NCI-H460 (cell line): ENCODE measurements at places on chromosomes 12 and 14. TPM values are rescaled to one million over a fixed set of nuclear protein-coding genes. Genes with fewer than 3 reads are reported as not detected.
A peak's percentile ranks its signal among the peaks of the same experiment; 100 is the strongest.

KIF21A gene
- total RNA-seq, result 83.2 and 102 TPM in 2 replicates

METTL1 gene
- total RNA-seq, result 14.2 and 23.3 TPM in 2 replicates

DNA sequence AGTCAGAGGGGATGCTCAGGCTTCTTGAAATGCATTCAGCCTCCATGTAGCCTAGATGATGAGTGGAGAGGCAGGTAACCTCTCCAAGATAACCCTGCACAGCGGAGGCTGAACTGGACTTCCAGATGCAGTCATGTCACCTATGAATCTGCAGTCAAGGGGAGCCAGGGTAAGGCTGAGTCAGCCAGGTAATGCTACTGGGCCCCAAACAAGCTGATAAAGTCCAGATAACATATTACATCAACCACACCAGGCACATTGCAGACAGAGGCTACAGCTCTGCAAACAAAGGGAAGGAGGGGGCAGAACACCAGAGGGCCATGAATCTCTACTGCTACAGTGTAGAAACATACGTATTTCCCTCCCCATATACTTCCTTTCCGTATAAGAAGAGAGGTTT, 14.0 kb downstream of the RNASE9 start:
- no peak for DNase-seq

DNA sequence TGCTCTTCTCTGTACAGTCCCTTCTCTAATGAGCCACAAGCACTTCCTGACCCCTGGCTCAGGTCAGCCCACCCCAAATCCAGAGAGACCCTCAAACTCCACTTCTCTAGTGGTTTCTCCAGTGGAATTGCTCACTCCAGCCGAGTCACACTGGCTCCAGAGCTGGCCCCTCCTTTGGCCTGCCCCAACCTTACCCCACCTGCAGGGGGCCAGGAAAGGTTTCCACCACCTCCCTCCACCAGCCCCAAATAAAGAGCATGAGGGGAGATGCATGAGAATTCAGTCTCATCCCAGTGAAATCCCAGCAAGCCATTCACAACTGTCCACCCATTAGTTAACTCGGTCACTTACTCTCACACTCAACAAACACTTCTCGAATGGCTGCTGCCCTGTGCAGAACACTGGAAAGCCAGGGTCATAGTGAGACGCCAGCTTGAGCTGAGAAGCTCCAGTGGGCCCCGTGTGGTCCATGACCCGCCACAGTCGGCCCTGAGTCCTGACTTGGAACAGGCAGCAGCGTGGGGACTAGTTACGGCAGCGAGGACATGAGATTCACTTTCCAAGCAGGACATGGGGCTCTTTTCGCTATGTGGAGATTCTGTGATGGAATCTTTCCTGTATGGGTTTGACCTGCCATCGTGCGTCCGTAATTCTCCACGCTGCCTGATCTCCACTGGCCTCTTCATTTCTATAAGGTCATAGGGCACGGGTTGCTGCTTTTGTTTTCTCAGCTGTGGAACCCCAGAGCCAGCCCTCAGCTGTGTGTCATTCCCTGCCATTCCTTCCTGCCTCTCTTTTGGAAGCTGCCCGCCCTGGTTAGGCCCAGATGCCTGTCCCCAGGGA, 44.2 kb downstream of the SLC6A12 start:
- DNase-seq, result no peak

DNA sequence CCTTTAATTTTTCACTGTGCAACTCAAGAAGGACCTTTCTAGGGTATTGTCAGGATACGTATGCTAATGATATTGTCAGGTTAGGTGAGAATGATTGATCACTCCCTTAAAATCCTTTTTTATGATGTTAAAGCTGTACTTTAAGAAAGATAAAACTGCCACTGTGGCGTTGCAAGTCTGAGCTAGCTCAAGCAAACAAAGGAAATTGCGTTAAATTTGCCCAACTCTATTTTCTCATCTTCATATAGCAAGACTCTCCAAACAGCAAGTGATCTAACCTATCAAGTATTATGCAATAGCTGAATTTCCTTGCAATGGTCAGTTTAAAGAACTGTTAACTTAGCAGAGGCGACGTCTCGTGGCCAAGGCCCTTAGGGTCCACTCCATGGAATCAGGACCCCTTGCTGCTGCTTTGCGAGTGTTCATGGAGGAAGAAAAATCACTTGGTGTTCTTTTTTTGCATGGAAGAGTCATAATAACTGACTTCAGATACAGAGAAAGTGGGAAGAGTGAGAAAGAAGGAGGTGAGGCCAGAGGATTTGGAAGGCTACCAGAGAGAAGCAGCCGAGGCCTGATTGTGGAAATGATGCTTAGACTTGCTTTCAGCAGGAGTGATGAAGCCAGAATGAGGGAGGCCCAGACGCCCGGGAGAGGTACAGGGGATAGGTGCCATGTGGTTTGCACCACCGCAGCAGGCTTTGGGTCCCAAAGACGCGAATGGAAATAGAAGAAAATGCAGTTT, 2.5 kb downstream of the TRAF3 start:
- no peak for DNase-seq

DNA sequence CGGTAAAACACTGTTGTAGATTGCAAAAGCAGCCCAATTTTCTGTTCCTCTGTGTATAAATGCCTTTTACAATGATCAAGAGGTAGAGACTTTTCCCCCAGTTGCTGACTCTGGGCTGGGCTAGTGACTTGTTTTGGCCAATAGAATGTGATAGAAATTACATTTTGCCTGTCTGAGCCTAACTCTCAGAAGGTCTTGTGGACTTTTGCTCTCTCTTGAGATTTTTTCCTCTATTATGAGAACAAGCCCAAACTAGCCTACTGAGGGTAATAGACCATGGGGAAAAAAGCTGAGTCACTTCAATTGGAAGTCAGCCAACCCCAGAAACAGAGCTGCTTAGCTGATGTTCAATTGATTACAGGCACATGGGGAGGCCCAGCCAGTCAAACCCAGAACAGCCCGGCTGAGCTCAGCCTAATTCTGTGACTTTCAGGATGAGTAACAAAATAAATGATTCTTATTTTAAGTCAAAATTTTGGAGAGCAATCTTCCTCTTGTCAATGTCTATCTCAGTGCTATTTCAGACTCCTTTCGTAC, 61.4 kb downstream of the MYF5 start:
- DNase-seq, result peak; percentile 73

DNA sequence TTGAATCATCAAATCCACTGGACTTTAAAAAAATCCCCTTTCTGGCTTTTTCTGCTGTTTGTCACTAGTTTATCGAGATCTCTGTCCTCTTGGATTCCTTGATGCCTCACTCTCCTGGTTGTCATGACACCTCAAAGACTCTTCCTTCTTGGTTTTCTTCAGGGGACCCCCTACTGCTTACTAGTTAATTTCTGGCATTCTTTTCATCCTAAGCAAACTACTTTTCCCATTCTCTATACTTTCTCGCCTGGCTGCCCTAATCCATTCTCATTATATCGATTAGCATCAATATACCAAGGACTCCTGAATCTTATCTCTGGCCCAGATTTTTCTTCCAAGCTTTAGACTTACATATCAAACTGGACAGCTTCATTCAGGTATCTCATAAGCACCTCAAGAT, 98.6 kb downstream of the NEDD1 start:
- DNase-seq, result no peak

DNA sequence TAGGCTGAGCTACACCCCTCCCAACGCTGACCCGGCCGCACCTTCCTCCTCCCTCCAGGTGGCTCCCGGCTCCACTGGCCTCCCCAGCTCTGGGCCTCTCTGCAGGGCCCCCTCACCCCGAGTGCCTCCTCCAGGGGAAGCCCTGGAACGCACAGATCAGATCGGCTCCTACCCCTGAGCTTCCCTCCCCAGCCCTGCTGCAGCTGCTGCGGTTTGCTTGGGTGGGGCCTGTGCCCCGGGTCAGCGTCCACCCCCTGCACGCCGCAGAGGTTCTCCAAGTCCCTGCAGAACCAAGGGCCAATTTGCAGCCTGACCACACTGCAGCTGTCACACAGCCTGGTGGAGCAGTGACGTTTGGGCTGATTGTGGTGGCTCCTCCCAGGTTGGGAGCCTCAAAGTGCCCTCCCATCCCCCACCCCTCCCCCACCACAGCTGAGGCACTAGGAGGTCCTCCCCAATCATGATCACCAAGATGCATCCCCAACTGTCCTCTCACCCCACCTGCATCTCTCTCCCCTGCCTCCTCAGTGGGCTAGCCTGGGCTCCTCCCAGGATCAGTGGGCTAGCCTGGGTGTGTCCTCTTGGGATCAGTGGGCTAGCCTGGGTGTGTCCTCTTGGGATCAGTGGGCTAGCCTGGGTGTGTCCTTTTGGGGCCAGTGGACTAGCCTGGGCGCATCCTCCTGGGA, 12.8 kb upstream of the FBRSL1 start:
- no peak for DNase-seq

GRCh38 chr12:52659395-52659794, 7.4 kb upstream of the KRT2 start:
- DNase-seq, result no peak

GRCh38 chr12:17108877-17109541, 503.0 kb upstream of the LMO3 start:
- no peak for DNase-seq

- DNase-seq, result no peak
Observed at GRCh38 chr14:74599321-74599761, 12.7 kb downstream of the LTBP2 start.

- no peak for DNase-seq
Observed at GRCh38 chr12:120211904-120212283, 11.0 kb upstream of the RPLP0 start.

DNA sequence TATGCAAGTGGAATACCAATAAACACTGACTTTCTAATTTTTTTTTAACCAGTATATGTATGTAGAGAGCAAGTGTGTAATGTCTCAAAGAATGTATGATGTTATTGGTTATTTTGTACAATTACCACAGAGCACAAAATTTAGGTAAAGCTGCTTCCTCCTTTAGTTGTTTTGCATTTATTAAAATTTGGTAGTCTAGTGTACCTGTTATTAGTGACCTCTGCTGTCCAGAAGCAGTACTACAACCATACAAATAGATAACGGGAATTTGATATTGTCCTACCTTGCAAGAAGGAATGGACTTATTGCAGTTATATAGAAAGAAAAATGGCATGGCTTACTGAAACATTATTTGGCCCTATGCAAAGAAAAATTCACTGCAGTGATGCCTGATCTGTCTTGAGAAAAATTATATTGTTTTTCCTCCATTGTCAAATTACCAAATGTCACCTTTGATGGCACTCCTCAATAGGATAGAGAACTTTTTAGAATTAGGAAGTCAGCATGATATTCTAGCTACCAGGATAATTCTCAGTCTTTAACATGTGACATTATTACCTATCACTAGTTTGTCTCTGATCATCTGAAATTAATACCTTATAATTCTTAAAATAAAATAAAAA, 153.9 kb upstream of the RMST start:
- DNase-seq, result peak; percentile 34

- DNase-seq, result no peak
Observed at GRCh38 chr12:65655074-65655493, 169.2 kb upstream of the HMGA2 start.

- no peak for DNase-seq
Observed at GRCh38 chr14:22573804-22574203, 15.2 kb downstream of the DAD1 start.
